ENCODE measurements at places on chromosomes 5 and 9. TPM values are rescaled to one million over a fixed set of nuclear protein-coding genes. Genes with fewer than 3 reads are reported as not detected.

GRCh38 chr9:107562798-107563197, 73.2 kb upstream of the KLF4 start:
- DNase-seq = no peak

Gene WHRN
- 1.1 TPM for total RNA-seq

GRCh38 chr5:116437351-116437705, 137.3 kb downstream of the SEMA6A start:
- DNase-seq = no peak

- DNase-seq = no peak
Observed at GRCh38 chr5:71907608-71908145, 188.6 kb downstream of the CARTPT start.

Gene FOXD4L5
- total RNA-seq = 0.21 TPM

Gene NIPAL4
- total RNA-seq = 0.43 TPM

- no peak for DNase-seq
Observed at GRCh38 chr9:126618585-126619360, 5.0 kb downstream of the LMX1B start.

- no peak for DNase-seq
Observed at GRCh38 chr5:4989118-4989517, 151.0 kb upstream of the ADAMTS16 start.

Gene ANKRD18A
- total RNA-seq = 2.7 TPM

DNA sequence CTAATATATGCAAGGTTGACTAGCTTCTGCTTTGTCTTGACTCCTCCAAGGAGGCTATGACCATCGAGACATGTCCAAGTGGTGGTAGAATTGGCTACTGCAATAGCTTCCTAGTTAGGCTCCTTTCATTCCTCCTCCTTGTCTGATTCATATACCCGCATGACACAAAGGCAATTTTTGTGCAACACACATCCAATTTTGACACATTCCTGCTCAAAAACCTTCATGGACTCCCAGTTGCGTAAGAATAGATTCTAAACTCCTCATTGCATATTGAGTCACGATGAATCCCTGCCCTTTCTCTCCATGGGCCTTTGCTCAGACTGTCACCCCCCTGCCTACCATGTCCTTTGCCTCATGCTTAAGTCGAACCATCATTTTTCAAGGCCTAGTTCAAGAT, 344.5 kb downstream of the ACTL7B start:
- DNase-seq = no peak

DNA sequence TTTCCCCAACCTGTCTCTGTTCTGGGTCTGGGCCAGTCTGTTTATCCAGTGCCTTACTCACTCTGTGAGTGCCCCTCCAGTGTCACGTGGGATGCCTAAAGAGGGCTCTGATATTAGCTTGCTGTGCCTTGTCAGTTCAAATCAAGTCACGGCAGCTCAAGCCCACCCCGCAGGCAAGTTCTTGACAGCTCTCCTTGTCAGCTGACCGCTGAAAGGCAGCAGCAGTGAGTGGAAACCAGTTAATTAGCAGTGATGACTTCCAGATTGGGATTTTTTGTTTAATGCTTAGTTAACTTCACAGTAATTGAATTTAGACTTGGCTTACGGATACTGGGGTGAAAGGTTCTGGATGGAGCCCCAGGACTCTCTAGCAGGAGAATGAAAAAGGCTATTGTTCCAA, 210.1 kb downstream of the PSAT1 start:
- DNase-seq = no peak

- DNase-seq = no peak
Observed at GRCh38 chr5:98060148-98060547, 713.3 kb upstream of the RGMB start.

DNA sequence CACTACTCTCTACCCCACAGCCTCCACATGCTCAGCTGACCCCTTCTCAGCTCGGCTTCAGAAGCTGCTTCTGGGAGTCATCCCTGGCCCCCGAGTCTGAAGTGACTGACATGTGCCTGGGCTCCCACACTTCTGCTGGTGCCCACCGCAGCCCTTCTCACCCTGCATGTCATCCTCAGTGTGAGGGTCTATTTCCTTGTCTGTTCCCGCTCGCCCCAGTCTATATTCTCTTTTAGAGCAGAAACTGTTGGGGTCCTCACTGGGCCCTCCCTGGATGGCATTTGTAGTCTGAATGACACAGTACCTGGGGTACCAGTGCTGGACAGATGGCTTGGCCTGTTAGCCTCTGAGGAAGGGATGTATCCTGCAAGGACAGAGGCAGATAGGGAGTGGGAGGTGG, 5.3 kb downstream of the ECSCR start:
- DNase-seq = no peak
